ENCODE measurements at places on chromosomes 2 and 18.

- DNase-seq: no peak
These were observed 45.6 kb downstream of the ATOH8 start for GRCh38 chr2:85799215-85799956.

GRCh38 chr2:42138163-42139015 is 30.8 kb upstream of the EML4 start:
- DNase-seq: no peak

GRCh38 chr2:127640082-127641072 is 5.6 kb upstream of the GPR17 start:
- DNase-seq: peak; percentile 31

- DNase-seq: no peak
These were observed 234.2 kb upstream of the SPOPL start for GRCh38 chr2:138267161-138267901.

- no peak for DNase-seq
These were observed 7.0 kb upstream of the FAM178B start for GRCh38 chr2:96993367-96993766.

GRCh38 chr2:95158441-95158840 is 1.2 kb downstream of the ZNF514 start:
- no peak for DNase-seq

- DNase-seq: no peak
These were observed 30.7 kb downstream of the INPP5D start for GRCh38 chr2:233090879-233091278.

DNA sequence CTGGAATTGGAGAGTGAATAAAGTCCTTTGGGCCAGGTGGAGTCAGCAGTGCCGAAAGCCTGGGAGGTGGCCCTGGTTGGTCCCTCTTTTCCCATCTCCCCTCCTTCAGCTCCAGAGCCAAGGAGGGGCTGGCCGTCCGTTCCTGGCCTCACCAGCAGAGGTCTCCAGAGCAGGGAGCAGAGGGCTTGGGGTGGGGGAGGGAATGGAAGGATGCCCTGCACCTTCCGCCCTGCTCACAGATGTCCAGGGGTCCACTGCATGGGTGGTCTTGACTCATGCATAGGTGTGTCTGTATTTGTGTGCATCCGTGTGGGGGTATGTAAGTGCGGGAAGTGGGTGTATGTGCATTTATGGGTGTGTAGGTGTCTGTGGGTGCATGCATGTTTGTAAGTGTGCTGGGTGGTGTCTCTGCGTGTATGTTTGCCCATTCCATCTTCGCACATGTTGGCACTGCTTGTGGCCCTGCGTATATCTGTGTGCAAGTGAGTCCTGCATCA is 201.8 kb downstream of the ZFP36L2 start:
- peak; percentile 27 for DNase-seq

GRCh38 chr2:233082222-233082930 is 22.2 kb downstream of the INPP5D start:
- DNase-seq: no peak

- DNase-seq: peak; percentile 19
These were observed 146.7 kb downstream of the MYO3B start for GRCh38 chr2:170324640-170325046.

DNA sequence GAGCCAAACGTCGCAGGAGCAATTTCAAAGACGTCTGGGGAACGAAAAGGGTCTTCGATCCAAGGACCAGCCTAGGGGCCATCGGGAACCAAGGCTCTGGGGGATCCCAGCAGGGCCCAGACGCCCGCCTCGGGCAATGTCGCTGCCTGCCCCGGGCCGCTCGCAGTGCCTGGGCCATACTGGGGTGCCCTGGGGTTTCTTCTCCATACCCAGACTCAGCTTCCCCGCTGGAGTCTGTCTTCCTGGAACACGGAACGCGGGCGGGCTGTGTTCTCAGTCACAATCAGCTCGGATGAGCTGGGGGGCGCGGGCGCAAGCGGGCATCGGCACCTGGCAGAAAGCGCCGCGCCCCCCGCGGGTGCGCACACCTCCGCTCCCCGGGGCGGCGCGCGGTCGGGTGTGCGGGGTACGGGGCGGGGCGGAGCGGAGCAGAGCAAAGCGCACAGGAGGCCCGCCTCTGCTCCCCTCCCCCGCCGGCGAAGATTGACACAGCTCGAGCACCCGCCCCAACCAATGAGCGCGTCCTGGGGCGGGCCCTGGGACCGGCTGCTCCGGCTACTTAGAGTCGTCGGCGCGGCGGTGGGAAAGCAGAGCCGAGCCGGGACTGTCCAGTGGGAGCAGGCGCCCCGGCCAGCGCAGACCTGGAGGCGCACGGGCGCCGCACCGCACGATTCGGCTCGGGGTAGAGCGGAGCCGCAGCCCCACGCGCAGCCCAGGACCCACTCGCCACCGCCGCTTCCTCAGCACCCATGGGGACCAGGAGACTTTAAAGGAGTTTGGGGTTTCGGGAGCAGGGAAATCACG is at the start of gene LRATD1:
Gene LRATD1 (plus strand): TSS at position 585 of the 804 bp plus-strand sequence. CDS start 1,263 bp downstream, outside the sequence.
- DNase-seq: no peak

DNA sequence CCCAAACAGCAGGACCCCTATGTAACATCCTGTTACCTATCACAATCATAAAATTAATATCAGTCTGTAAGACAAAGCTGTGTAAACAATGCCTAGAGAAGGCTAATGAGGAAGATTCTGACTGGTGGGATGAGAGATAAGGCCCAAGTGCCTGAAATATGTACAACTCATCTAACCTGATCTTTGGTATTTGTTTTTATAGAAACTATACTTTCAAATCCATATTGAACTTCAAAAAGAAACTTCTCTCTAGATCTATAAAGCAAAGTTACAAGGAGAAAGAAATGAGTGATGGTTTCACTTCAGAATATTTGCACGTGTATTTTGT is 36.1 kb upstream of the ITGA4 start:
- DNase-seq: no peak

GRCh38 chr2:26904839-26905238 is 56.9 kb downstream of the DPYSL5 start:
- no peak for DNase-seq

Data from CD4-positive, alpha-beta T cell treated with Interleukin-6 at 100 ng/mL for 8 hours (primary cell).